ENCODE measurements at places on chromosomes 13 and 19.

GRCh38 chr19:17720440-17720839 lies 1.2 kb downstream of the MAP1S start:
- no peak for DNase-seq

- DNase-seq = peak; percentile 42
These were observed 230.1 kb downstream of the DLEU7 start for GRCh38 chr13:50613356-50613831.

GRCh38 chr13:23984546-23984945 lies 87.2 kb upstream of the C1QTNF9B start:
- DNase-seq = peak; percentile 24

- DNase-seq = no peak
These were observed 125.2 kb downstream of the LMO7 start for GRCh38 chr13:75761369-75761768.

GRCh38 chr19:46719629-46720502 lies 3.0 kb upstream of the PRKD2 start:
- no peak for DNase-seq

- DNase-seq = no peak
These were observed 157.4 kb downstream of the MZT1 start for GRCh38 chr13:72570019-72570418.

GRCh38 chr13:66128692-66129269 lies 1101.4 kb downstream of the PCDH9 start:
- DNase-seq = no peak

DNA sequence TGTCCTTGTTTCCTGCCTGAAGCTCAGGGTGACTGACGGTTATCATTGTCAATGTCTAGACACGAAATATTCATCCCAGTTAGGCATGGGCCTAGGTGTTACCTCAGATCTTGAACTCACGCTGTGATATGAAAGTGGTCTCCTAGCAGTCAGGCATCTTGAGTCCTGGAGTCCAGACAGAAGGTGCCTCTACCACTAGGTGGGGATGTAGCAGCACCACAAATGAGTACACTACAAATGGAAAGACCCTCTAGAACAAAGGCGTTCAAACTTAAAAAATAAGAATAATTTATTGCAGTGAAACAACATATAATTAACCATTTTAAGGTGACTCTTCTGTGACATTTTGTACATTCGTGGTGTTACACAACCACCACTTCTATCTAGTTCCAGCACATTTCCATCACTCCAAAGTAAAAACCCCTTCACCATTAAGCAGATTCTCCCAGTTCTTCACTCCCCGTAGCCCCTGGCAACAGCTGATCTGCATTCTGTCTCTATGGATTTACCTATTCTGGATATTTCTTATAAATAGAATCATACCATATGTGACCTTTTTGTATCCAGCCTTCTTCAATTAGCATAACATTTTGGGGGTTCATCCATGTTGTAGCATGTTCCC lies 11.9 kb upstream of the FRY start:
- DNase-seq = peak; percentile 71

DNA sequence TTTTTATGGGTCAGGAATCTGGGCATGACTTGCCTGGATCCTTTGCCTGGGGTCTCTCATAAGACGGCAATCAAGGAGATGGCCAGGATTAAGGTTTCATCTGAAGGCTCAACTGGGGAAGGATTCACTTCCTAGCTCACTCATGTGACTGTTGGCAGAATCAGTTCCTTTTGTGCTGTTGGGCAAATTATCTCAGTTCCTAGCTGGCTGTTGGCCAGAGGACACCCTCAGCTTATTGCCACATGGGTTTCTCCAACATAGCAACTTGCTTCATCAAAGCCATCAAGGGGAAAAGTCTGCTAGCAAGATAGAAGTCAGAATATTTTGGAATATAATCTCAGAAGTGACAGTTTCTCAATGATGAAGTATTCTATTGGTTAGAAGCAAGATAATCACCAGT lies 12.2 kb upstream of the EVI5L start:
- no peak for DNase-seq

GRCh38 chr13:40130871-40131636 lies 475.6 kb downstream of the COG6 start:
- DNase-seq = no peak

GRCh38 chr13:45811891-45812694 lies 39.5 kb downstream of the SIAH3 start:
- DNase-seq = no peak

- no peak for DNase-seq
These were observed 525.3 kb downstream of the KLF12 start for GRCh38 chr13:73608711-73609485.

GRCh38 chr13:84339456-84339855 lies 457.2 kb upstream of the SLITRK1 start:
- no peak for DNase-seq

- no peak for DNase-seq
These were observed 3.2 kb downstream of the PDX1 start for GRCh38 chr13:27922883-27923612.

- DNase-seq = no peak
These were observed 6.3 kb downstream of the ARRDC5 start for GRCh38 chr19:4896372-4896771.

DNA sequence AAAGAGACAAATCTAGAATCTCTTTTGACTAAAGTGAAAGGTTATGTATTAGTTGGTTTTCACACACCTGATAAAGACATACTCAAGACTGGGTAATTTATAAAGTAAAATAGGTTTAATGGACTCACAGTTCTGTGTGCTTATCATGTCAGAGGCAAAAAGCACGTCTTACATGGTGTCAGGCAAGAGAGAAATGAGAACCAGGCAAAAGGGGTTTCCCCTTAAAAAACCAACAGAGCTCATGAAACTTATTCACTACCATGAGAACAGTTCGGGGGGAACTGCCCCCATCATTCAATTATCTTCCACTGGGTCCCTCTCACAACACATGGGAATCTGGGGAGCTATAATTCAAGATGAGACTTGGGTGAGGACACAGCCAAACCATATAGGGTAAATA lies 486.8 kb downstream of the DACH1 start:
- DNase-seq = no peak

DNA sequence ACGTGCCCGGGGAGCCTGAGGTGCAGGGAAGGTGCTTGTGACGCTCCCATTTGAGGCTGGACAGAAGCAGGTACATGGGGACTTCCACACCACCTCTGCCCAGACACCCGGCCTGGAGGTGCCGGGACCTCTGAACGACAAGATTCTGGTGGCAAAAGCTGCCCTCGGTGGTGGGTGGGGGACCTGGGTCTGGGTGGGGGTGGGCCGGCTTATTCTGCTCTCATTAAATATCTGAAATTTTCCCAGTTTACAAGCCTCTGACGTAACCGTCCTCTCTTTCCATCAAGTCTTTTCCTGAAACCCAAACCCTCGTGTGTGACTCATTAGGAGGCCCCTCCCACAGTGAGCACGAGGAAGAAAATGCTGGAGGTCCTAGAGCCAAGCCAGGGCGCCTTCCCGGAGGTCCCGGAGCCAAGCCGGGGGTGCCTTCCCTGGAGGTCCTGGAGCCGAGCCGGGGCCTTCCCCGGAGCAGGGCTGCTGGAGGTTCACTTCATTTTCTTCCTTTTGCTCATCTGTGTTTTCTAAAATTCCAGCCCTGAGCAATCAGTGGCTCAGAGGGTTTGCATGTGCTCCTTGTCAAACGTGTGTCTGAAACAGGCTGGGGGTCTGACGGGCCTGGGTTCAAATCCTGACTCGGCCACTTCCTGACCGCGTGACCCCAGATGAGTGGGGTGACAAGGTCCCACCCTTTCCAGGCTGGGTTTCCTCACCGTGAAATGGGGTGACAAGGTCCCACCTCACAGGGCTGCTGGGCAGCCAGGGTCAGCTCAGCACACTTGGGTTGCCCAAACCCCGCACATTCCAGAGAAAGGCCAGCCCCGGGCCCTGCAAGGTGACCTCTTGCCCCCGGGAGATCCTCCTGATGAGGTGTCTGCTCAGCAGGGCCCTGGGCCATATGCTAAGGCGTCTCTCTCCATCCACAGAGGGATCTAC lies 10.0 kb downstream of the CFD start:
- peak; percentile 97 for DNase-seq

DNA sequence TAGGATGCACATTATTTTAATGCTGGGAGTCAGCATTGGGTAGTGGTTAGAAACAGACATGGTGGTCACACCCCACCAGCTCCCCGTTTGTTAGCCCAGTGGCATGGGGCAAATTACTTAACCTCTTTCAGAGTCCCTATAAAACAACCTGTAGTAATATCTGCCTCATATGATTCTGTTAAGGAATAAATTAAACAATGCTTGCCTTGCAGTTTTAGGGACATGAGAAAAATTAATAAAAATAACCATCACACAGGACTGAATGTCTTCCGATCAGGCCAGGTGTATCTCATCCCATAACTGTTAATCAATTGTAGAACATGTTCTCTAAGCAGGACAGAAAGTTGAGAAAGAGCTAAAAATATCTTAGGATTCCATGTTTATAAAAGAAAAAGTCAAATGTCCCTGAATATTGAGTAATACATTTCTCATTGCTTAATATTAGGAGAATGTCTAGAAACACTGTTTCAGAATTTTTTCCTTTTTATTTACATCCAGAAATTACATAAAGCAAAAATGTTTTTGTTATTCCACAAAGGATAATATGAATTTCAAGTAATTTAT lies 196.5 kb downstream of the GPC6 start:
- no peak for DNase-seq
